Renal pelvis (tissue), 12 donors: ENCODE measurements at places on chromosomes 1 and 21.

GRCh38 chr21:32817208-32817607 lies 45.7 kb upstream of the PAXBP1 start:
- DNase-seq = peak; percentile 54

DNA sequence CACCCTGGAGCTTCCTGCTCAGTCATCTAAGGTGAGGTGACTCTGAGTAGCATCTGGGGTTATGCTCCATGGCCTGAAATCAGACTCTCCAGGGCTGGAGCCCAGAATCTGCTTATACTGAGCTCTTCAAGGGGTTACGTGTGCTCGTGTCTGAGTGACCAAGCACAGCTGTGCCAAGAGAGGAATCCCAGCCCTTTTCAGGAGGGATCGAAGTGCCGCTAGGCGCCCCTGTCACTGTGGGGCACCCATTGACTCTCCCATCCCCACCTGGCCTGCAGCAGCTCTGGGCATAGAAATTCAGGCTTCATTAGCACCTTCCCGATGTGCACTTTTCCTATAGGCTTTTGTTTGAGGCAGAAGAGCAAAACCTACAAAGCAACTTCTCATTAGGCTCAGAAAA lies 13.8 kb downstream of the VASH2 start:
- no peak for DNase-seq

- peak; percentile 70 for DNase-seq
Measured at GRCh38 chr1:1000357-1001056, 610 bp upstream of the HES4 start.

DNA sequence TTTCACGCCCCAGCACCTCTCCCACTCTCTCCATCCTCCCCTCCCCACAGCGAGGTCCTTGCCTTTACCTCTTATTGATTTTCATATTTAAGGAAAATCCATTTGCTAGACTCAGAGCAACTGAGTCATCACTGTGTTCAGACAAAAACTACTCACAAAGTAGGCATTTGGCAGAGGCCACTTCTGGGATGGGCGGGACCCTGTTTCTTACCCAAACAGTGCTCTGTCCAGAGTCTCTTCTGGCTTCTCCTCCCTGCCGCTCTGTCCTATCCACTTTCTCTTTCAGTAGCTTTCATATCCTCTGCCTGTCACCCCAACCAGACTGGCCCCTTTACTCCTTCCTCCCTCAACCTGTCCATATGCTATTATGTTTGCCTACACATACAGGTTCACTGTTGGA lies 2.4 kb upstream of the NAV1 start:
- DNase-seq = no peak

DNA sequence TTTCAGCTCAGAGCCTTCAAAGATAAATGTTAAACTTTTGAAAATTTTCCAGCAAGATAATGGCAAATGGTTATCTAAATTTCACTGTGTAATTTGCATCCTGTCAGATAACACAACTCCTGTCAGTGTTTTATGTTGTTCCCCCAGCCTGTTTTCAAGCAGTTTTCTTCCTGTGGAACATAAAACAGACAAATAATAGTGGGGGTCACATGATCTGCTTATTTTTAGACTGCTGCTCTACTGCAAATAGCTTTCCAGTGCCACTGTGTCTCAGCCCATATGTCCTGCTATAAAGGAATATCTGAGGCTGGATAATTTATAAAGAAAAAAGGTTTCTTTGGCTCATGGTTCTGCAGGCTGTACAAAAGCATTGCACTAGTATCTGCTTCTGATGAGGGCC lies 32.2 kb downstream of the FMO3 start:
- no peak for DNase-seq

- DNase-seq = no peak
Measured at GRCh38 chr1:67952071-67952470, 98.4 kb downstream of the DIRAS3 start.

- DNase-seq = no peak
Measured at GRCh38 chr1:59125676-59126320, 171.1 kb upstream of the FGGY start.

GRCh38 chr1:71948561-71948960 lies 333.8 kb downstream of the NEGR1 start:
- DNase-seq = no peak

- no peak for DNase-seq
Measured at GRCh38 chr1:25619101-25619890, 2.7 kb downstream of the MAN1C1 start.

- DNase-seq = no peak
Measured at GRCh38 chr21:16873596-16873995, 639.2 kb upstream of the CXADR start.

GRCh38 chr1:92037400-92037799 lies 7.6 kb downstream of the EPHX4 start:
- no peak for DNase-seq

GRCh38 chr1:176692431-176692830 lies 229.5 kb downstream of the PAPPA2 start:
- no peak for DNase-seq

DNA sequence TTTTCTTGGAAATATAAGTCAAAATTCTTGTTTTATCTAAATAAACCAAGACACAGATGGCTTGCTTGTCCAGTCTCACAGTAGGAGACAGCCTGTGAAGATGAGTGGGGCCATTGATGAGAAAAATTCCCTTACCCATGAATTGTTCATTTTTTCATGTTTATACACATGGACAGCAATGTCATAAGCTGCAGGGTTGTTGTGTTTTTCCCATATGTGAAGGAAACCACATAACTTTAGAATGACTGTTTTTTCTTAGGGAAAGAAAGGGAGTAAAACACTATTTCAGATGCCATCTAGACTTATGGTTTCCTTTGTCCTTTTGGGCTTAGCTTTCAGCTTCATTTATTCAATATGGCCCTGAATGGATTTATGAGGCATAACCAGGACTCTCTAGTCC lies 622.5 kb upstream of the NR5A2 start:
- no peak for DNase-seq

DNA sequence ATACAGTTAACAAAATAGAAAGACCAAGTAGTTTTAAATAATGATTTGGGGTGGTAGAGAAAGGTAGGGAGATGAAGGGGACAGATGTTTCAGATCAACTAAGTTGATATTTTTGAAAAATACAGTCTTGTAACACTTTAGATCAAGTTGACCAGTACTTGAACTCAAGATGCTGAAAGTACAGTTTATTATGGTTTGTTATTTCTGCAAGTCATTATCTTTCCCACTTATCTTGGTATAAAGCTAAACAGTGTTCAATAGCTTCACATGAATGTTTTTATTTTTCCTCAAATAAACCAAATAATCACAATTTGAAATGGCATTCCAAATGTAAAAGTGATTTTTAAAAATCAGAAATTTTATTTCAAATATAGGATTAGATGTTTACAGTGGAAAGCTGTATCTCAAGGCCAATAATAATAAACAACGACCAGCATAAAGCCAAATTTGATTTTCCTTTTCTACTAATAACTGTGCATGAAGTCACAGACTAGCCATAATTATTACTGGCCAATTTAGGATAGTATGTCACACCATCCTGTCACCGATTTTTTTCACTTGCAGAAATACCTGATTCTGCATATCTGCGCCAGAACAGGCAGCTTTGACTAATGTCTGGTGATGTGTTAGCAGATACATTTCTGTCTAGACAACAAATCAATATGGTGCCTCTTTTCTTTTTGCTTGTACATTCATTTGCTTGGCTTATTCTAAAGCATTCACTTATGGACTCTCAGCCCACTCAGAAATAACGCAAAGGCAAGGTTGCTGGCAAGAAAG lies 320.2 kb downstream of the TM2D1 start:
- DNase-seq = no peak

- DNase-seq = no peak
Measured at GRCh38 chr1:11948822-11949458, 14.4 kb downstream of the PLOD1 start.

- peak; percentile 65 for DNase-seq
Measured at GRCh38 chr1:37764414-37764825, 500 bp downstream of the EPHA10 start.

DNA sequence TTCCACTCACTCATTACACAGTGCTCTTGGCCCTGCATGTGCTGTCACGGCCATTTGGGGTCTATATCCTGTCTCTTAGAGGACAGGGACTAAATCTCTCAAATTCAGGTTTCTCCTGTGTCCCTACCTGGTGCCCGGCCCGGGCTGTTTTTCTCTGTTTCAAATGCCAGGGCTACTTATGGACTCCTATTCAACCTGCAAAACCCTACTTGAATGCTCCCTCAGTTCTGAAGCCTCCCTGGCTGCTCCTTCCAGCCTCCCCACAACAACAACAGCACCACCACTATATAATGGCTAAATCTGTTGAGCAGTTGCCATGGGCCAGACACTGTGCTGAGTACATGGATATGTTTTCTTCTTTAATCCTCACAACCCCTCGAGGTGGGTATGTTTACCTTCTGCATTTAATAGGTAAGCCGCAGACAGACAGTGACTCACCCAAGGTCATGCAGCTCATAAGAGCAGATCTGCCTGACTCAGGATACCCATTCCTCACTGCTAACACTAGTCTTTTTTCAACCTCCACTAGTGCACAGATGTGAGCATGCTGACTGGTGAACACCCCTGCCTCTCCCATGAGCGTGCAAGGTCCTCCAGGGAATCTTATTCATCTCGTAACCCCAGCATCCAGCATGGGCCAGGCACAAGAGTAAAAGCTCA lies 29.9 kb downstream of the DHRS3 start:
- DNase-seq = no peak

GRCh38 chr1:41382480-41383090 lies 21.4 kb downstream of the FOXO6 start:
- no peak for DNase-seq

- no peak for DNase-seq
Measured at GRCh38 chr1:219041818-219042217, 131.9 kb upstream of the LYPLAL1 start.
